ENCODE measurements at places on chromosomes 4 and X. TPM values are rescaled to one million over a fixed set of nuclear protein-coding genes. Genes with fewer than 3 reads are reported as not detected.

- DNase-seq, result no peak
Measured at GRCh38 chr4:187212446-187213080, 488.9 kb upstream of the FAT1 start.

GRCh38 chrX:77160301-77160700 is 286.9 kb upstream of the FGF16 start:
- no peak for DNase-seq

Gene CTAG1B
- total RNA-seq, result not detected

- DNase-seq, result no peak
Measured at GRCh38 chr4:74999714-75000309, 66.9 kb downstream of the PARM1 start.

DNA sequence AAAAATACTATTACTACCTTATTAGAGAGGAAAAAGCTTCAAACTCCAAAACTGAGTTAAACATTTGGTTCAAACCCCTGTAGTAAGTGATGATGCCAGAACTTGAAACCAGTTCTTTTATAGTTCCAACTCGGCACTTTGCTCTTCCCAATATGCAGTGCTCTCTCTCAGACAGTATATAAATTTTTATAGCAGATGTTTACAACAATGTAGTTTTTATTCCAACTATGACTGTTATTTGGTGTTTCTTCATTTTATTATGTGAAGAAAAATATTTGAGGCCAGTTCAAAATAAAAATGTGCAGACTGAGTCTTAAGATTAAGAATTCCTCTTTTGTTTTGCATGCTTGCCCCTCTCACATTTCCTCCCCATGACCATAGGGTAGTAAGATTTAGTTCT is 2.9 kb upstream of the PPP4R3C start:
- no peak for DNase-seq

Gene TMPRSS11E
- not detected for total RNA-seq

- no peak for DNase-seq
Measured at GRCh38 chrX:135522132-135522530, 1.7 kb downstream of the INTS6L start.

GRCh38 chr4:42248972-42249371 is 96.5 kb upstream of the BEND4 start:
- DNase-seq, result no peak

DNA sequence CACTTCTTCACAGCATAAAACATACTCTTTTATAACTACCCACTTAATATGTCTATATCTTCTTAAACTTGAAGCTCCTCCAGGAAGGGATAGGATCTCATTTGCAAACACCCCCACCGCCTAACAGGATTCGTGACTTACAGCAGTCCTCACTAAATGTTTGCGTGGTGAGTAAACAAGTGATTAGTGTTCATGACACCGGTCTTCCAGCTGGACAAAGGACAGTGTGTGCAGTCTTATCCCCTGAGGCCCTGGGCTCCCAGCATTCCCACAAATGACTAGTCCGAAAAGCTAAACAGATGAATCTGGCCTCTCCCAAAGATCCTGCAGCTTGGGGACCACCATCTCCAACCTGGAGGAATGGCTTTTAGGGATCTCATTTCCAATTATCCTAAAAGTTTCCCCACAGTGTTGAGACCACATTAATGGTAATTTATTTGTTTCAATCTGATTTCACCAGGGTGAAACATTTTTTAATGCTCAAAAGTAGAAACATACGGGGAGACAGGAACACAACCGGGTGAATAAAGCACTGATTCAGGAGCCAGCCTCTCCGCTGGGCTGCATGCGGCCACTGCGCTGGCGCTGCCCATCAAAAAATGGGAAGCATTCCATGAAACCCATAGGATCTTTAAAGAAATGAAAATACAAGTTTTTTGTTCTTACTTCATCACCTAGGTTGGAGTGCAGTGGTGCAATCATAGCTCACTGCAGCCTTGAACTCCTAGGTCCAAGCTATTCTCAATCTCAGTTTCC is 69.2 kb downstream of the HADH start:
- DNase-seq, result no peak

DNA sequence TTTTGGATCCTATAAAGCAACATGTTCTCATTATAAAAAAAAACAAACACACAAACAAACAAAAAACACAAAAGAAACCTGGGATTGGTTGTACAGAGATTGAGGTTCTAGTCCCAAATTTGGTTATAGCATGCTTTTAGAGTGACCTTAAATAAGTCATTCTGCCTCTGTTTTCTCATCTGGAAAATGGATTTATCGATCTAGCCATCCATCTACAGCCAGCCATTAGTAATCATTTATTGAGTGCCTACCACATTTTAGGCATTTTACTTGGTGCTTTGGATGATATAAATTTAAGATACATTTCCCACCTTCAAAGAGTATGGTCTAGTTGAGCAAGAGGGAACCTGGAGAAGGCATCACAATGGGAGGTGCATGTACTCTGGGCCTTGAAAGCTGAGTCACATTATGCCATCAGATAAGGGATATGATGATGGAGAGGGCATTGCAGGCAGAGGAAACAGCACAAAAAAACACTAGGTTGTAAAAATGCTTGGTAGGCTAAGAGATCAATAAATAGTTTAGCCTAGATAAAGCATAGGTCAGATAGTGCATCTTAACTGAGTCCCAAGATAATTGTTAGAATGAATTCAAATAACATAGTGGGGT is 91.4 kb downstream of the HEPH start:
- DNase-seq, result no peak

GRCh38 chrX:19190902-19191301 is 68.6 kb upstream of the ADGRG2 start:
- no peak for DNase-seq

GRCh38 chr4:88008122-88008742 is 797 bp downstream of the PKD2 start:
- DNase-seq, result peak; percentile 61

DNA sequence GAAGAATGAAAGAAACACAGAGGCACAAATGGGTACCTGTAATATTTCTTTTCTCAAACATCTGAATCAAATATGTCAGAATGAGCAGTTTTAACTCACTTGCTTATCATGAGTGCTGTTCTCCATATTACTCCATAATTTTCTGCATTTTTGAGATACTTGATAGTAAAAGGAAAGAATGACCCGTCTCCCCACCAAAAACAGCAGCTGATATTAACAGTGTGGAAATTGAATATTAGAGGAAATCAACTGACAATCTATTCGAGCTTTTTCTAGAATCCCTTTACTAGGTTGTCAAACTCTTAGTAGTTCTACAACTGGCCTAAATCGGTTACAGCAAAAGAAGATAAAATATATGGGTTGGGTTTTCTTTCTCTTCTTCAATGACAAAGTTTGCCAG is 49.9 kb upstream of the HELT start:
- no peak for DNase-seq

DNA sequence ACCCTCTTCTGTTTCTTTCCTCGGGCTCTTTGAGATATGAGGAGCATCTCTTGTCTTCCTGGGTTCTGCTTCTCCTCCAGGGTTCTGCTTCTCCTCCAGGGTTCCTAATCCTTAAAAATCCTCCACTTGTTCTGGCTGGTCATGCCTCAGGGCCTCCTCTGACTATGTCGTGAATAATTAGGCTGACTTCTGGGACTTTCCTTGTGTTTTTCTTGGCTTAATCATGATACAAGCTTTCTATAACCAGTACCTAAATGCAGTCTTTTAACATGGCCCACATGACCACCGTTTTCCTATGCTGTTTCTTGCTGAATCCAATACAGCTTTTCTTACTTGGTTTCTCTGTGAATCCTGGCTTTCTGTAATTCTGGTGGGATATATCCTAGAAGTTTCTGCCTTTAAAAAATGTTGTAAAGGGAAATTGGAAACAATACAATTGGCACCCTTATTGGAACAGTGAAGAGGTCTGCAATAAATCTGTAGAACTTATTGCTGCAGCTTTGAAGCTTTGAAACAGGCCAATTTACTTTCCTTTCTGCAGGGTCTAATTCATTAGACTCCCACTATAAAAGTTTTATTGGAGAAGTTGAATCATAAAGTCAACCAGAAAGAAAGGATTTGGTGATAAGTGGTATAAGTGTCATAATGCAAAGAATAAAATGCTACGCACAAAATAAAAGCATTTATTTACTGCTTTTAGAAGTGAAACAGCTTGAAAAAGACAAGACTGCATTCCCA is 213.1 kb downstream of the UGT8 start:
- no peak for DNase-seq

Gene PLAC1
- not detected for total RNA-seq

Gene CHST7
- total RNA-seq, result 2.0 TPM

Measured in colonic mucosa (tissue), 4 donors.